ENCODE measurements at places on chromosomes 6 and 20. TPM values are rescaled to one million over a fixed set of nuclear protein-coding genes. Genes with fewer than 3 reads are reported as not detected.

SAYSD1 gene
- polyA plus RNA-seq, result 13.6 TPM

KIZ gene
- polyA plus RNA-seq, result 8.5 TPM

OPN5 gene
- not detected for polyA plus RNA-seq

SLC12A5 gene
- 0.56 TPM for polyA plus RNA-seq

ADGB gene
- polyA plus RNA-seq, result not detected

STMND1 gene
- not detected for polyA plus RNA-seq

SAMD5 gene
- 0.56 TPM for polyA plus RNA-seq

TDRD6 gene
- polyA plus RNA-seq, result 0.34 TPM

ADTRP gene
- polyA plus RNA-seq, result 0.18 TPM

TCF21 gene
- 0.78 TPM for polyA plus RNA-seq

MYCT1 gene
- 2.7 TPM for polyA plus RNA-seq

RALGAPB gene
- polyA plus RNA-seq, result 8.7 TPM

SLC17A2 gene
- polyA plus RNA-seq, result not detected

SLC35F1 gene
- 0.17 TPM for polyA plus RNA-seq

RIPOR3 gene
- 5.3 TPM for polyA plus RNA-seq

LEMD2 gene
- polyA plus RNA-seq, result 32.3 TPM

CRISP1 gene
- not detected for polyA plus RNA-seq

F13A1 gene
- polyA plus RNA-seq, result 8.7 TPM

ANGPT4 gene
- polyA plus RNA-seq, result 1.5 TPM

GTF2H4 gene
- polyA plus RNA-seq, result 35.9 TPM

NAPB gene
- polyA plus RNA-seq, result 3.8 TPM

KLHDC3 gene
- polyA plus RNA-seq, result 108 TPM

CITED2 gene
- polyA plus RNA-seq, result 42.2 TPM

CCN2 gene
- 32.5 TPM for polyA plus RNA-seq

BFSP1 gene
- 0.68 TPM for polyA plus RNA-seq

SRMS gene
- polyA plus RNA-seq, result not detected

ACTR5 gene
- 3.5 TPM for polyA plus RNA-seq

MUCL3 gene
- 8.5 TPM for polyA plus RNA-seq

LIN28B gene
- polyA plus RNA-seq, result not detected

LRRN4 gene
- 1.7 TPM for polyA plus RNA-seq

SIRPB2 gene
- polyA plus RNA-seq, result 6.1 TPM

FERMT1 gene
- polyA plus RNA-seq, result 1.0 TPM

ID4 gene
- polyA plus RNA-seq, result 19.2 TPM

NQO2 gene
- 73.4 TPM for polyA plus RNA-seq

WFDC6 gene
- not detected for polyA plus RNA-seq

RHAG gene
- polyA plus RNA-seq, result 0.04 TPM

COQ3 gene
- polyA plus RNA-seq, result 12.5 TPM

PSORS1C1 gene
- polyA plus RNA-seq, result 2.0 TPM

DNAH8 gene
- polyA plus RNA-seq, result under 0.01 TPM

TAAR8 gene
- polyA plus RNA-seq, result not detected

PRICKLE4 gene
- 1.4 TPM for polyA plus RNA-seq

HMGCLL1 gene
- 0.61 TPM for polyA plus RNA-seq

BMP7 gene
- 0.43 TPM for polyA plus RNA-seq

PACSIN1 gene
- not detected for polyA plus RNA-seq

OR2J3 gene
- not detected for polyA plus RNA-seq
